Activated B cell treated with CpG ODN at 0.5 μM for 24 hours (primary cell): ENCODE measurements at places on chromosomes 2 and 18.
A peak's percentile ranks its signal among the peaks of the same experiment; 100 is the strongest.

DNA sequence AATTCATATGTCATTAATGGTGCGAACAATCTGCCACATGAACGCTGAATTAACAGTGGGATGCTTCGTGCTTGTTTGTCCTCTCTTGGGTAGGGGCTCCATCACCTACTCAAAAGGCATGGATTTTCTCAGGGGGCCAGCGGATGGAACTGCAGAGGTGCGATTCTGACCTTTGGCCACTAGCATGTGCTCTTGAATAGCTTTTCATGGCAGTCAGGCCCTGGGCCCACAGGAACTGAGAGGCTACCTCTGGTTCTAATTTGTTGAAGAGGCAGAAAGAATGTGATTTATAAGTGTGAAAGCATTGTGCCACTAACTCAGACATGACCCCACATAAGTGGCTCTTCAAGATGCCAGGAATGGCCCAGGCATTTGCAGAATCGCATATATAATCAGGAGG lies 283.2 kb downstream of the INSIG2 start:
- DNase-seq = no peak

- DNase-seq = no peak
These were observed 14.0 kb downstream of the FER1L5 start for GRCh38 chr2:96656540-96656939.

GRCh38 chr18:5295231-5295920 lies at the start of gene ZBTB14:
Gene ZBTB14 (minus strand): TSS chr18:5295726. CDS start chr18:5293246, 2,480 bp downstream.
- peak; percentile 73 for DNase-seq

DNA sequence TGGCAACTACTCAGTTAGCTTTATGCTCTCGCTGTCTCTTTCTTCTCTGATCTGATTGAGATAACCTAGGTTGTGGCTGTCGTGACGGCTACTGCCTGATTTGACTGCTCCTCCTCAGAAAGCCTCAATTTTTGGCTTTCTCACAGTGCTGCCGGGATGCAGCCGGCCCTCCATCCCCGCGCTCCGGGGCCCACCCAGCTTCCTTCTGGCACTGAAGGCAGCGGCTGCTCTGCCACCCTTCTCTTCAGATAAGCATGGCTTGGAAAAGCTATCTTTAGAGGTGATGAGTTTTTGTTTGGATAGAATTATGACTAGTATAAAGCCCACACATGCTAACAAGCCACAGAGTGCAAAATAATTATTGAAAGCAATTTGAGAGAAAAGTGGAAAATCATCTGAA lies 102.5 kb downstream of the DPP4 start:
- DNase-seq = no peak

- DNase-seq = no peak
These were observed 179.2 kb downstream of the TTC32 start for GRCh38 chr2:19722531-19722971.

DNA sequence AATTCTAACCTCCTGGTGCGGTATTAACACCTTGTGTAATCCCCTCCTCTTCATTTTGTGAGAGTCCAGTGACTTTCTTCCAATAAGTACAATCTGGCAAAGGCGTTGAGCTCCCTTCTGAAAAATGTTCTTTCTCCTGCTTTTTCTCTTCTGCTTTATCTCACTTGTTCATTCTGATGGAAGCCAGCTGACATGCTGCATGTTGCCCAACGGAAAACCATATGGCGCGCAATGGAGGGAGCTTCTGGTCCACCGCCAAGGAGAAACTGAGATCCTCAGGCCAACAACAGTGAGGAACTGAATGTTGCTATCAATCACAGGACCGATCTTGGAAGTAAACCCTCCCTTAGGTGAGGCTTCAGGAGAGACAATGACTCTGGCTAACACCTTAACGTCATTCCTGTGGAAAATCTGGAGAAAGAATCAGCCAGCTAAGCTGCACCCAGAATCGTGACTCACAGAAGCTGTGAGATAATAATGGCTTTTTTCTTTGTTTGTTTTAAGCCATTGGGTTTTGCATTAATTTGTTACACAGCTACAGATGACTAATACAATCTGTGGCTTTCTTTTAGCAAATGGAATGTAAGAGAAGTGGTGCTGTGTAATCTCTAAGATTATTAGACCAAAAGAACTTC lies 1323.9 kb upstream of the DDX18 start:
- no peak for DNase-seq

GRCh38 chr2:200677721-200678532 lies 92.1 kb downstream of the AOX1 start:
- DNase-seq = no peak

DNA sequence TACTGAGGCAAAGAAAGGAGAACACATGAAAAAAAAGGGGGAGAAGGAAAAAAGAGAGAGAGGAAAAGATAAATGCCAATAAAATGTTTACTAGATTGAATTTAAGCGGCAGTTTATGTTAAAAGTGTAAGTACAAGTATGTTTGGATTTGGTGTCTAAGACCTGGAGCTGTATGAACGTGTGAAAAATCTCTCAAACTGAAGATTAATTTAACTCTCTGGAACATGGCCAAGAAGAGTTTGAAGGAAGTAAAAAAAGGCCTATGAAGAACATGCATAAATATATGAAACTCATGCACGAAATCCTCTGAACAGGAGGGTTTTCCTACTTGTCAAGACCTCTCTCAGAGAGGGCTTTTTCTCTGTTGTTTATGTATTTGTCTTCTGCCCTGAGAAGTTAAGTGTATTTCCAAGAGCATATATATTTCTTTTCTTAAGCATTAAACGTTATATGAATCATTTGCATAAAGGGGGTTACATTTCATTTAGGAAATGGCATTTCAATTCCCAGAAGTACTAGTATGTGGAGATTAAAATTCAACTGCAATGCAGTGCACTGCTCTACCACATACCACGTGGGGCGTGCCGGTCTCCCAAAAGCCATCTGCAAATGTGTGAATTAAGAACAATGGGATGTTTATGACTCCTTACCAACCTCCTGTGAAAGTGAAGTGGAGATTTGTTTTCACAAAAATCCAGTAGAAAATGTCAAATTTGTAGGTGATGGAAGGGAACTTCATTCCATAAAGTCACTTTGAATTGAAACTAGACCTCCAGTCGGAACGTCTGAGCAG lies 281.1 kb upstream of the TRIB2 start:
- no peak for DNase-seq

GRCh38 chr2:238239543-238239862 lies 335 bp downstream of the HES6 start:
- no peak for DNase-seq

- no peak for DNase-seq
These were observed 4.6 kb downstream of the PPP1R7 start for GRCh38 chr2:241154915-241155314.

- DNase-seq = no peak
These were observed 64.6 kb upstream of the FN1 start for GRCh38 chr2:215500466-215500865.

DNA sequence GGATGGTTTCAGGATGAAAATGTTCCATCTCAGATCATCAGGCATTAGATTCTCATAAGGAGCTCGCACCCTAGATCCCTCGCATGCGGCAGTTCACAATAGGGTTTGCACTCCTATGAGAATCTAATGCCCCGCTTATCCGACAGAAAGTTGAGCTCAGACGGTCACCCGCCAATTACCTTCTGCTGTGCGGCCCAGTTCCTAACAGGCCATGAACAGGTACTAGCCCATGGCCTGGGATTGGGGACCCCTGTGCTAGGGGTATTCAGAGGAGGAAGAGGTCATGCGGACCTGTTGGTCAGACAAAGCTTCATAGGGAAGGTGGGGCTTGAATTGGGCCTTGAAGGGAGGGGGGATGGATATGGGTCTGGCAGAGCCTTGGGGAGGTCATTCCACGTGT lies 4.4 kb upstream of the BUB1 start:
- no peak for DNase-seq

DNA sequence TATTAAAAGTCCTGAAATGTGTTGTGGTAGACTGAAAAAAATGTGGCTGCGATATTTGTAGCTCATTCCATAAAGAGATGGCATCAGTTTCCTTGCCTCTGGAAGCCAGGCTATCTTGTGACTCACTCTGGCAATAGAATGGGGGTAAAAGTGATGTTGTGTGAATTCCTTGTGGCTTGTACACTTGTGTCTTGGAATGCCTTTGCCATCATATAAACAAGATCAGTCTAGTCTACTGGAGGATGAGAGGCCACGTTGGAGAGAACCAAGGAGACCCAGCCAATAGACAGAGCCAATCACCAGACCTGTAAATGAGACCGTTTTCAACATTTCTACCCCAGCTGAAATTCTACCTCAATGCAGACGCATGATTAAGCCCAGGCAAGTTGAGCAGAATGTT lies 254.1 kb downstream of the TRIB2 start:
- DNase-seq = no peak

- no peak for DNase-seq
These were observed 135.2 kb upstream of the NFATC1 start for GRCh38 chr18:79260510-79260909.

DNA sequence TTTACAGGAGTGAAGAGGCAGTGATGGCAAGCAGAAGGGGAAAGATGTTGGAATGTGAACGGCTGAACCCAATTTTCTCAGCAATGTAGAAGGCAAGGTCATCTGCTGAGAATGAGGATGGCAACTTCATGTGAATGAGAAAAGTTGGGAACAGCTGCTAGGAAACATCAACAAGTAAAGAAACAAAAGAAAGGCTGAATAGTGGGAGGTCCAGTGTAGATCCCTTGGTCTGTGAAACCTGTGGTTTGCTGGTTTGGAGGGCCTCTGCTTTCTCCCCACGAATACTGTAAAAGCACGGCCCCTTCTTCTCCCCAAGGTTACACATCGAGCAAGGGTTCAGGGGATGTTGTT lies 27.4 kb downstream of the MARCHF4 start:
- no peak for DNase-seq

GRCh38 chr2:12081481-12082210 lies 335.2 kb downstream of the LPIN1 start:
- no peak for DNase-seq

- peak; percentile 43 for DNase-seq
These were observed 925 bp downstream of the SESTD1 start for GRCh38 chr2:179263446-179264367.

GRCh38 chr2:229761663-229762062 lies 47.3 kb upstream of the DNER start:
- DNase-seq = no peak

GRCh38 chr18:21242141-21242779 lies at the start of gene GREB1L:
Gene GREB1L (plus strand): TSS chr18:21242232. CDS start chr18:21383519, 141,287 bp downstream.
- DNase-seq = no peak

DNA sequence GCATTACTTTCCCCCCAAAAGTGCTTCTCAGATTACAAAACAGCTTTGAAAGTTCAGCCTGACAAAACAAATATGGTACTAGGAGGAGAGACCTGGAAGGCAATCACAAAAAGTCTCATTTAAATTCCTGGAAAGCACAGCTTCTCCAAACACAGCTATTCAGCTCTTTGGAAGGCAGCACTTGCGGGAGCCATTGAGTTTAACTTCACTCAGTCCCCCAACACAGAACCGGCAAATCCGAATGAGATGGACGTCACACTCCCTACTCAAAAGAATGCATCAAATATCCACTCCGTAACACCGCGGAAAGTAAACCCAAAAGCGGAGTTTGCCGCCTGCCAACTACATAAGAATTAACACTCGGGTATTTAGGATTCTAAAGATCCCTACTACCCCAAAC lies 638 bp downstream of the ST6GAL2 start:
- no peak for DNase-seq

- no peak for DNase-seq
These were observed 44.2 kb downstream of the WDPCP start for GRCh38 chr2:63544017-63544627.

DNA sequence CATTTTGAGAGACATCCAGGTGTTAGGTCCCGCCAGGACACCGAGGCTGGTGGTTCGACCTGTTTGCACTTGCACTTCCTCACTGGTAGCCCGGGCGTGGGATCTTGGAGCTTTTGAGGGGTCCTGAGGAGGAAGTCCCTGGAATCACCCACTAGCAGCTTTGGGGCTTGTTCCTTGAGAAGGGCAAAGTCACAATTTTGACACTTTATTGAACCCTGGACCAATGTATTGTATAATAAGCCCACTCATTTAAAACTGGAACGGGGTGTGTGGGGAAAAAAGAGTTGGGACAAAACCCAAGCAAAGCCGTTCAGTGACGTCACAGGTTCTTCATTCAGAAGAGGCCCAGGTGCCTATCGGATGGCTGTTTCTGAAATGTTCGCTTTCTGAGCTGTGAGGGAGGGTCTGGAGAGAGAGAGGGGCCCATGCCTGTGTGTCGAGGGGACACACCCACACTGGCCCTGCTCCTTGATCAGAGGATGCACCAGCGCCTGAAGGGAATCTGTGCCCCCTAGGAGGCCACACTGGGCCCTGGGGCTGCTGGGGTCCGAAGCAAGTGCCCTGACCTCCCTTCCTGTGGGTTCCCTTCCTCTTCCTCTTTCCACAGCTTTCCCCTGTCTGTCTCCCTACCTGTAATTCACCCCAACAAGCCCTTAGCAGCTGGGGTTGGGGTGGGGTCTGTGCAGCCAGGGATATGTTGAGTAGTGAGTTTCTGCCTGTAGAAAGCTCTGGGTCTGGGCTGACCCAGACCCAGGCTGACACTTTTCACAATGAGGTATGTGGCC lies 2.6 kb downstream of the LPIN1 start:
- DNase-seq = no peak

- DNase-seq = no peak
These were observed 252.9 kb downstream of the RNF152 start for GRCh38 chr18:61639886-61640285.

- no peak for DNase-seq
These were observed 208.0 kb upstream of the FBXO11 start for GRCh38 chr2:48114256-48114655.

DNA sequence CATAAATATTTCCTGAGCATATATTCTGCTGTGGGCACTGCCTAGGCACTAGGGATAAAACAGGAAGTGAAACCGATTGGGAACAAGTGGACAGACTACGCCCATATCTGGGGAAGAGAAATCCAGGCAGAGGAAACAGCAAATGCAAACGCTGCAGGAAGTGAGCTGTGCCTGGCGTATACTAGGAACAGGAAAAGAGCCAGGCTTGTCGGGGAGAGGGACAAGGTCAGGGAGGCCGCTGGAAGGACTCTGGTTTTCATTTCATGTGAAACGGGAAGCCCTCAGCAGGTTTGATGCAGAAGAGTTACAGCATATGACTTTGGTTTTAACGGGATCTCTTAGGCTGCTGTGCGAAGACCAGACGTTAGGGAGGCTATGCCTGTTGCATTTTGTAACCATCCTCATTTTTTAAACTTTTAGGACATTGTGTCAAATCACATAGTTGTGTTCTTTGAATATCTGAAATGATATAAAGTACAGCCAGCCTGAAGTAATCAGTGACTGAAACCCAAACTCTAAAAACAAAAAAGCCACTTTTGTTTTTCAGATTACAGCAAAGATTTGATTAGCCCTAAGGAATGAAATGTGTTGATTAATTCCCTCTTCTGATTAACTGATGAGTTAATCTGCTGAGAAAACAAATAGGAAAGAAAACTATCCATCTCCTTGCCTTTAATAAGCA lies 110.2 kb upstream of the PIEZO2 start:
- no peak for DNase-seq
